ENCODE measurements at places on chromosomes 3 and 15. TPM values are rescaled to one million over a fixed set of nuclear protein-coding genes. Genes with fewer than 3 reads are reported as not detected.

Gene KY
- polyA plus RNA-seq, result 1.9 TPM

Gene PARP14
- 17.4 TPM for polyA plus RNA-seq

Gene APOD
- polyA plus RNA-seq, result 70.8 TPM

Gene CCR5
- 0.91 TPM for polyA plus RNA-seq

Gene RARB
- 7.7 TPM for polyA plus RNA-seq

Gene IMPDH2
- 145 TPM for polyA plus RNA-seq

Gene C3orf49
- not detected for polyA plus RNA-seq

Gene XIRP1
- 0.40 TPM for polyA plus RNA-seq

Gene DPPA2
- not detected for polyA plus RNA-seq

Gene ATP13A5
- not detected for polyA plus RNA-seq

Gene GNAT1
- not detected for polyA plus RNA-seq

Gene TMOD2
- polyA plus RNA-seq, result 4.1 TPM

Gene XCR1
- not detected for polyA plus RNA-seq
